AG08395 (cell line): ENCODE measurements at places on chromosomes 1 and 21.

DNA sequence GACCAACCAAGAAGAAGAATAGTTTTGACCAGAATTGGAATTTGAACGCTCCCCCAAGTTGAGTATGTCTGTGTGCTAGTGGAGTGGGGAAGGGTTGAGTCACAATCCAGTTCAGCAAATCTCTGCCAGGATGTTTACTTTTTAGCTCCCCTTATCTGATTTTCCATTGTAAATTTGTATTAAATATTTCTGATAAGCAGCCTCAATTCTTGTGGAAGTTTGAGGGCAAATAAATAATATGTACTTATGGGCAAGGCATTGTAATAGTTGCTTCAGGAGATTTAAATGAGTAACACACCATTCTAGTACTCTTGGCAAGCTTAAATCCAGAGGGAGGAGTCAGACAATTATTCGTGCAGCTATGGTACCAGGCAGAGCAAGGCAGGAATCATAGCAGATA, 14.4 kb downstream of the CXADR start:
- no peak for DNase-seq

- no peak for DNase-seq
Measured at GRCh38 chr1:184771190-184771691, 16.6 kb upstream of the EDEM3 start.

- DNase-seq = no peak
Measured at GRCh38 chr1:74790453-74790852, 57.5 kb downstream of the TYW3 start.

- DNase-seq = no peak
Measured at GRCh38 chr1:85450832-85451231, 14.1 kb downstream of the DDAH1 start.

GRCh38 chr1:63407002-63407401, 39.6 kb downstream of the ALG6 start:
- DNase-seq = no peak

- peak; percentile 41 for DNase-seq
Measured at GRCh38 chr1:59318271-59318860, 21.5 kb downstream of the FGGY start.

DNA sequence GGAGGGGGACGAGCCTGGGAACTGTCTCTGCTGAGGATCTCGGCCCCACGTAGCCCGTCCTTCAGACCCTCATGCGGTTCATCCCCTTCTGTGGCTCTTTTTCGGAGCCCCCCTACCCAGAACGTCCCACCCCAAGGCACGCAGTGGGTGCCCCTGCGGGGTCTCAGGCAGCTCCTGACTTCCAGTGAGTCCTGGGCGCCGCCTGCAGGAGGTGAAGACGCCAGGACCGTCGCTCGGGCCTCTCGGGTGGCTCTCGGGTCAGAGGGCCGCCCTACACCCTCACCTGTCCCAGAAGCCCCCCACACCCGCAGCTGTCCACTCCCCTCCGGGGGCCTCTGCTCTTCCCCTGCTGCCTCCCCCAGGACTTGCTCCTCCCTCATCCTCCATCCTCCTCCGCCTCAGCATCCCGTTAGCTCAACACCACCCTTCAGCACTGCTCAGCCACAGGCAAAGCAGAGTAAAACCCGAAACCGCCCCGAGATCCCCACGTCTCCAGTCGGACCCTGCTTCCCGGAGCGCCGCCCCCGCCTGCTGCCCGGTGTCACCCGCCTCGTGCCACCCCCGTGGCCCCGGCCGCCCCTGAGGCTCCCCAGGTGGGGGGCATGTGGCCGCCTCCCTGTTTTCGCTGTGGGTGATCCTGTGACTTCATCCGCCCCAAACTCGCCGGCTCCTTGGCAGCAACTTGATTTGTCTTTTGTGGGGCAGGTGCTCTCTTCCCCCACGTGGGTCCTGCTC, 13.3 kb upstream of the POFUT2 start:
- no peak for DNase-seq

- DNase-seq = no peak
Measured at GRCh38 chr1:202376247-202376646, 27.7 kb downstream of the PPP1R12B start.

- no peak for DNase-seq
Measured at GRCh38 chr1:218462587-218462986, 117.5 kb downstream of the TGFB2 start.

GRCh38 chr1:101145449-101145820, 91.4 kb upstream of the S1PR1 start:
- no peak for DNase-seq

- DNase-seq = no peak
Measured at GRCh38 chr1:36590771-36591170, 108.1 kb upstream of the CSF3R start.

DNA sequence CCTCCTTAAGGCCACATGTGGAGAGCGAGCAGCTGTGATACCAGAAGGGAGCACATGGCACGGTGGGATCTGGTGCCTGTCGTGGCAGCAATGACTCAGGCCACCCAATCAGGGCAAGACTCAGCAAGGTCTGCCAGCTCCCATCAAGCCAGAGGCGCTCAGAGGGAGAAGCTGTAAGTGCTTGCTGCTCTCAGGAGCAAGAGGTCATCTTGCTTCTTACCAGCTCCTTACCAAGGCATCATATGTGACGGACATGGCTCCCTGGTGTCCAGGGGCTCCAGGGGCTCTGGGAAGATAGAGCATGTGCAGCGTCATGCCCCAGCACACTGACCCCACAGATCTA, 72.9 kb downstream of the ITPKB start:
- DNase-seq = no peak

- no peak for DNase-seq
Measured at GRCh38 chr1:21539933-21540332, 30.7 kb downstream of the ALPL start.

DNA sequence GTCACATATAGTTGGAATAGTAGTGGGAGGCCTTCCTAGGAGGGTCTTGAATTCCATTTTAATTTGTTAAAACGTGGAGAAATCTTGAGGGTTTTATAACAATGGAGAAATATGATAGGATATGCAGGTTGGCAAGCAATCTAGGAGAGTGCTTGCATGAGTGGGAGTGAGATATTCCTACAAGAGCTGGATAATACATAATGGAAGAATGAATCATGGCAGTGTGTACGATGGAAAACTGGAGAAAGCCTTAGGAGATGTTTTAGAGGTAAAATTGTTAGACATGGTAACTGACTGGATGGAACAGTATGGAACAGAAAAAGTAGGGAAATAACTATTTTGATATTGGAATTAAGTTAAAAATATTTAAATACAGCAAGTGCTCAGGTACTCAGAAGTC, 352.4 kb downstream of the PTBP2 start:
- DNase-seq = no peak

- peak; percentile 42 for DNase-seq
Measured at GRCh38 chr1:68016381-68016780, 34.0 kb downstream of the DIRAS3 start.

DNA sequence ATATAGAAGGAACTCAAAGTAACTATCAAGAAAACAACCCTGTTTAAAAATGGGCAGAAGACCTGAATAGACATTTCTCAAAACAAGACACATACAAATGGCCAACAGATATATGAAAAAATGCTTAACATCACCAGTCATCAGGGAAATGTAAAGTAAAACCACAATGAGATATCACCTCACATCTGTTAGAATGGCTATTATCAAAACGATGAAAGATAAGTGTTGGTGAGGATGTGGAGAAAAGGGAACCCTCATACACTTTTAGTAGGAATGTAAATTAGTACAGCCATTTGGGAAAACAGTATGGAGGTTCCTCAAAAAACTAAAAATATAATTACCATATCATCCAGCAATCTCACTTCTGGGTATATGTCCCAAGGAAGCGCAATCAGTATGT, 3.0 kb downstream of the CTSS start:
- no peak for DNase-seq

- DNase-seq = no peak
Measured at GRCh38 chr1:69128204-69128603, 439.5 kb upstream of the LRRC7 start.

- no peak for DNase-seq
Measured at GRCh38 chr21:26124421-26124833, 46.1 kb downstream of the APP start.

- peak; percentile 70 for DNase-seq
Measured at GRCh38 chr1:65177457-65177856, 29.5 kb downstream of the AK4 start.

DNA sequence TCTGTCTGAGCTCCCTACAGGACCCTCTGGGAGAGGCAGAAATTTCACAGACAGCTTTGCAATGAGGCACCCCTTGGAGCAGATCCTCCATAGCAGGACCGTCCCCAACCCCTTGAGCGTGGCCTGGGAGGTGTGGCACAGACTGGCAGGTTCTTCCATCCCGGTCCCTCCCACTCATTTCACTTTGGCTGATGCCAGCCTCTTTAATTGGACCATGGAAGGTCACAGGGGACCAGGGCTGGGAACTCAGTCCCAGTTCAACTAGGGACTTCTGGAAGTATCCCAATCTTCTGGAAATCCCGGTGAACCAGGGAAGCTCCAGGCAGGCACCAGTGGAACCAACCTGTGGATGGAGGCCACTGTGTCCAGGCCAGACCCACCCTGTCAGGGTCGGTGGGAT, 83.7 kb downstream of the SPSB1 start:
- no peak for DNase-seq

GRCh38 chr1:220734571-220735326, 13.4 kb upstream of the MTARC2 start:
- DNase-seq = peak; percentile 67

DNA sequence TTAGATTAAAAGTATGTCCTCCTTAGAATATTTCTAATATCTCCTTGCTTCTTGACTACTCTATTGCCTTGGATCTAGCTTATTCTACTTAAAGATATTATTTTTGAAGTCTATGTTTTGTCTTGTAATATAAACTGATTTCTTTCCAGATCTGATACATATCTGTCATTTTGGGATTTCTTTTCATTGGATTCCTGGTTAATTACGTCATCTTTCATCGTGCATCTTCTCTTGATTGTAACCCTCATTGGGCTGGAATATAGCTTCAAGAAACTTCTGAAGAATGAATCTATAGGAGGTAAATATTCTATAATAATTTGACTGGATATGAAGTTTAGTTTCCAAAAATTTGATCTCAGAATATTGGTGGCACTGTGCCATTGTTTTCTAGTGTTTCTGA, 12.1 kb downstream of the NTMT2 start:
- DNase-seq = no peak

- DNase-seq = no peak
Measured at GRCh38 chr1:234279021-234279420, 94.2 kb upstream of the COA6 start.

GRCh38 chr1:109768820-109769219, 5.1 kb upstream of the EPS8L3 start:
- DNase-seq = no peak

DNA sequence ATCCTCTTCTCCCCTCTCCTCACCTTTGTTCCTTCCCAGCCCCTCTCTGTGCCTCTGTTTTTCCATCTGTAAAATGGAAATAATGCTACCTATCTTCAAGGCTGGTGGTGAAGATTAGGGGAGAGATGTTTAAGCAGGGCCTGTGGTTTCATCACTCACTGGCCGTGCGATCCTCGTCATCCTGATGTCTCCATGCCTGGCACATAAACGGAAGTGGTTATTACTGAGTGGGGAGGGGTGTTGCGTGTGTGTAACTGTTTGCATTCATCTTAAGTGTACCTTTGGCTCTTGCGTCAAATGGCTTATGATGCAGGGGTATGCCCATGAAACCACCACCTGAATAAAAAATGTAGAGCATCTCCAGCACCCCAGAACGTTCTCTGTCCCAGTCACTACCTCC, 17.2 kb upstream of the C1QA start:
- DNase-seq = no peak

- DNase-seq = peak; percentile 40
Measured at GRCh38 chr1:116375887-116376728, 3.1 kb downstream of the ATP1A1 start.

DNA sequence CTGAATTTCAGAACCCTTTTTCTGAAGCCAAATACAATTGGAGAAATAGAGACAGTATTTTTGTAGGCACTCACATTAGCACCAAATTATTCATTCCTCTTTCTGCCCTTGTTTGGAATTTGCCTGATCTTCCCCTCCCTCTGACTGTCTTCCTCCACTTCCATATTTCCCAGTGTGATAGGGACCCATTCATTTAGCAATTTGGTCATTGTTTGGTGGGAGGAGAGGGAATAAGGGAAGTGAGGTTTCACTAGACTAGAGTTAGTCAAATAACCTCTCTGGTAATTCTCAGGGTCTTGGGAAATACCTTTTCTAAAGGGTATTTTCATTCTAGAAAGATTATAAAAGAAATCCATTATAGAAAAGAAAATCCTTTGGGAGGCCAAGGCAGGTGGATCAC, 31.0 kb upstream of the MTMR11 start:
- DNase-seq = no peak

DNA sequence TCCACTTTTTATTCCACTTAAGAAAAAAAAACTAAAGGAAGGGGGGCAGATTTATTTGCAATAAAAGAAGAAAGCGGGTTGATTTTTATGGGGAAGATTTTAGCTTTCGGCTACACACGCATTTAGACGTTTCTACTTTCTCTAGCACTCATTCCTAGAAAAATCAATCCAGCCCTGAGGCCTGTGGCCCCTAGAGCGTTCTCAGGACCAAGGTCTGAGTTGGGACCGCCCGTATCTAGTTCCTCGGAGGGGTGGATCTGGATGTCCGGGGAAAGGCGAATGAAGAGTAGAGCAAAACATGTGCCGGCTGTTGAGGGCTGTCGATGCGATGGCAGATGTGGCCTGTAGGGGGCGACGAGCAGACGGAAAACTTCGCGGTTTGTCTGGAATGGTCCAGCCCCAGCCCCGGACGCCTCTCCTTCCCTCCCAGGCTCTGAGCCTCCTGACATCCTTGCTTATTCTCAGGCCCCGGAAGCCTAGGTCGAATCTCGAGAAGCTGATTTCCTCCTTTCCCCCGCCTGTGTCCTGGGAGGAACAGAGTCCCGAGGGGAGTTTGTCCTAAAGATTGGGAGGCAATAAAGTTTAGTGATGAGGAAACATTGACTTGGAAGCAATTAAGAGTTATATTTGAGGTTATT, 5.2 kb downstream of the FOXD3 start:
- DNase-seq = peak; percentile 75

DNA sequence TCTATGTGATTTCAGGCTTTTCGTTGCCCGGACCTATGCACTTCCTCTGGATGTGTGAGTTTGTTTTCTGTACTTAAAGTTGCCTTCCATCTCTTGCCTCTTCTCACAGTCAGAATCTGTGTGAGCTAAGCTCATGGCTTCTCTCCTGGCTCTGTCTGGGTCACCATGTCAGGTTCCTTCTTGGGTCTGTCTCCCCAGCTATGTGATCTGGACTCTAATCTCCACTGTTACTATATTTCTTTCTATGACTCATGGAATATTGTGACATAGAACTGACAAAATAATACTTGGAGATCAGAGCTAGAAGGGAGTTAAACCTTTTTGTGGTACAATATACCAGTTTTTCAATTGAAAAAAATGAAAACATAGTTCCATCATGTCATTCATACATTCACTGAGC, 172.7 kb upstream of the FGGY start:
- DNase-seq = peak; percentile 29

- DNase-seq = no peak
Measured at GRCh38 chr21:42461881-42462877, 33.8 kb downstream of the RSPH1 start.

GRCh38 chr1:76677416-76678405, 189.6 kb upstream of the ST6GALNAC5 start:
- no peak for DNase-seq

GRCh38 chr1:82625537-82625936, 824.8 kb downstream of the ADGRL2 start:
- DNase-seq = no peak

- DNase-seq = peak; percentile 64
Measured at GRCh38 chr1:24117722-24118409, 5.9 kb upstream of the MYOM3 start.
